ENCODE measurements at places on chromosomes 12 and 14. TPM values are rescaled to one million over a fixed set of nuclear protein-coding genes. Genes with fewer than 3 reads are reported as not detected.

- no peak for DNase-seq
Measured at GRCh38 chr14:74155287-74155686, 70.5 kb downstream of the LIN52 start.

The RPGRIP1 gene
- total RNA-seq: not detected

- DNase-seq: no peak
Measured at GRCh38 chr12:128637642-128638606, 185.8 kb downstream of the SLC15A4 start.

- DNase-seq: no peak
Measured at GRCh38 chr12:9405886-9406563, 197.8 kb upstream of the PZP start.

The IL26 gene
- total RNA-seq: not detected

All from glomerular endothelial cell (primary cell).